ENCODE measurements at places on chromosomes 3 and 15.

DNA sequence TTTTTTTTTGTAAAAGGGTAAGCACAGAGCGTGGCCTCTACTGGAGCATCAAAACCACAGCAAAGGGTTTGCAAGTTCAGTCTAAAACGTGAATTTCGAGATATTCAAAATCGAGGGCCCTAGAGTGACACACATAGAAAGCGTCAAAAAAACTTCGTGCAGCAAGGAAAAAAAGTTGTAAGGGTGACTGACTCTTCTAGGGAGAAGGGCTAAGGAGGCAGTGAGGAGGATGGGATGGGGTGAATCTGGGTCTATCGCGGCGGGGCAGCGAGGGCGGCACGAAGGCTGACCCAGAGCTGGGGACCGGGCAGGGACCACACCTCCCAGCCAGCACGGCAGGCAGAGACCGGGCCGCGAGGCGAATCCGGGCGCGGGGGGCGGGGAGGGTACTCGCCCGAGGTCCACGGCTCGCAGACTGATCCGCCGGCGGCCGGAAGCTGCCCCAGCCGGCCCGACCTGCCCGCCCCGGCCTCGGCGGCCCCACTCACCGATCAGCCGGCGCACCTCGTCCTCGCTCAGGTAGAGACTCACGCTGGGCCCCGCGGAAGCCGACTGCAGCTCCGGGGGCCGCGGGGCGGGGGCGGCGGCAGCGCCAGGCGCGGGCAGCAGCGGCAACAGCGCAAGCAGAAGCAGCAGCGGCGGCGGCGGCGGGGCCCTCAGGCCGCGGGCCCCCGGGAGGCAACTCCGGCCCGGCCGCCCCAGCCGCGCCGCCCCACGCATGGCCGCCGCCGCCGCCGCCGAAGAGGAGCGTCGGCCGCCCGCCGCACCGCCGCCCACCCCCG is 533 bp downstream of the RYK start:
- DNase-seq, result no peak

GRCh38 chr3:32410367-32411246 is 19.0 kb downstream of the CMTM7 start:
- DNase-seq, result no peak

DNA sequence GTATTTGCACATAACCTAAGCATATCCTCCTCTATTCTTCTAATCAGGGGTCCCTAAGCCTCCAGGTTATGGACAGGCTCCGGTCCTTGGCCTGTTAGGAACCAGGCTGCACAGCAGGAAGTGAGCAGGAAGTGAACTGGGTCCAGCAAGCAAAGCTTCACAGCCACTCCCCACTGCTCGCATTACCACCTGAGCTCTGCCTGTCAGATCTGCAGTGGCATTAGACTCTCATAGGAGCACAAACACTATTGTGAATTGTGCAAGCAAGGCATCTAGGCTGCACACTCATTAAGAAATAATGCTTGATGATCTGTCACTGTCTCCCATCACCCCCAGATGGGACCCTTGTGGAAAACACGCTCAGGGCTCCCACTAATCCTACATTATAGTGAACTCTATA is 9.8 kb downstream of the MSL2 start:
- no peak for DNase-seq

DNA sequence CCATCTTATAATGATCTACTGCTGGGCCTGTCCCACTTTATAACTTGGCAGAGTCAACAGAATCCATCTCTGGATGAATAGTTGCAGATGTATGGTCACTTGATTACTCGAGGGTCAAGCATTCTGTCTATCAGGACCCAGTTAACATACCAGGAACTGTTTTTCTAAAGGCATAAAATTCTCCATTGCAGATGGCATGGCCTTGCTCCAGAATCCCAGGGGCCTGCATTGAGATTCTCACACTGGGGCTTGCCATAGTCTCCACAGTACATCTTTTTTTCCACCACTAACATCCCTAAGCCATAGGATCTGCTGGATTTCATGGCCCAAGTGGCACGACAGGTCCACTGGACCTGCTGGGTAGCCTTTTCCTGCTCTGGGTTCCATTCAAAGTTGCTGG is 68.5 kb upstream of the CACNA1D start:
- no peak for DNase-seq

GRCh38 chr3:114406286-114406685 is 112.5 kb downstream of the TIGIT start:
- DNase-seq, result no peak

DNA sequence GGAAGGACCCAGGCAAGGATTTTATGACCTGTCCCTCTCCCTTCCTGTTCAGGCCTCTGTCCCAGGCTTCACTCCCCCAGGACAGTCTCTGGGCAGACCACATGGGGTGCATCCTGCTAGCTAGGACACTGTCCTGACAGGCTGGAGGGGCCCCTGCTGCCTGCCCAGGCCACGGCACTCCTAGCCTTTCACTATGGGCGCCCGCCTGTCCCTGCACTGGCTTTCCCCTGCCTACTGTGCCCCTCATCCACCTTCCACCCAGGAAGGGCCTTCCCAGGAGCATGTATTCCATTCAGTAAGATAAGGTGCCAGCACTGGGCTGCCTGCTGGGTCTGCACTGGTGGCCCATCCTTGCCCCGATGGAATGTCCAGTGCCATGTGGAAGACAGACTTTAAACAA is 145.3 kb downstream of the DNAJB8 start:
- no peak for DNase-seq

DNA sequence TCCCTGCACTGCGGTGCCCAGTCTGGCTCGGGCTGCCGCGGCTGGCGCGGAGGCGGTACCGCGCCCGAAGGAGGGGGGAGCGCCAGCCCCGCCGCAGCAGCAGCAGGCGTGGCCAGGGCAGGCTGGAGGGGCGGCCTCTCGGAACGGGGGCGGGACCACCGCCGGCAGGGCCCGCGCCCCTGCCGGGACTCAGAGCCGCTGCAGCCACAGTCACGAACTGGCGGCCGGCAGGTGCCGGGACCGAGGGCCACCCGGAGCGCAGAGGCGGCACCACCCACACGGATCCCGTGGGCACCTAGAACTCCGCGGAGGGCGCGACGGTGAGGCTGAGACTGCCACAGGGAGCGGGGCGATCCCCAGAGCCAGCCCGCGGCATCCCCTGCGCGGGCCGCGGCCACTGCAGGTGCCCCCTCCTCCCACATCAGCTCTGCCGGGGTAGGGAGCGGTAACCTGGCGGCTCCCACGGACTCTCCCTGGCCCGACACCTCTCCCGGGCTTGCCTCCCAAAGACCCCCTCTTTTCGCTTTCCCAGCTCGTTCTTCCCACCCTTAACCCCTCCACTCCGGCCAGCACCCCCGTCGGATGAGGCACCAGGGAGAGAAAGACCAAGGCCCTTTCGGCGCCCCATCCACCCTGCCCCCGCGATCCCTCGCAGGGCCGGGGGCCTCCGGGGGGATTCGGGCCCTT is at the start of gene VWA5B2:
Gene VWA5B2 (plus strand): TSS at position 192 of the 687 bp plus-strand sequence. CDS start 944 bp downstream, outside the sequence.
- DNase-seq, result no peak

DNA sequence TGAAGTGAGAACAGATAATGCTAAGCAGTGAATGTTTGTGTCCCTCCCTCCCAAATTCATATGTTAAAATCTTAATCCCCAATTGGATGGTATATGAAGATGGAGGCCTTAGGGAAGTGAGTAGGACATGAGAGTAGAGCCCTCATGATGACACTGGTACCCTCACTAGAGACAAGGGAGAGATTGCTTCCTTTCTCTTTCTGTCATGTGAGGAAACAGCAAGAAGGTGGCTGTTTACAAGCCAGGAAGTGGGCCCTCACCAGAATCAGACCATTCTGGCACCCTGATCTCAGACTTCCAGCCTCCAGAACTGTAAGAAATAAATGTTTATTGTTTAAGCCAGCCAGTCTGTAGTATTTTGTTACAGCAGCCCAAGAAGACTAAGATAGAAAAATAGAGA is 209.5 kb downstream of the SATB1 start:
- no peak for DNase-seq

DNA sequence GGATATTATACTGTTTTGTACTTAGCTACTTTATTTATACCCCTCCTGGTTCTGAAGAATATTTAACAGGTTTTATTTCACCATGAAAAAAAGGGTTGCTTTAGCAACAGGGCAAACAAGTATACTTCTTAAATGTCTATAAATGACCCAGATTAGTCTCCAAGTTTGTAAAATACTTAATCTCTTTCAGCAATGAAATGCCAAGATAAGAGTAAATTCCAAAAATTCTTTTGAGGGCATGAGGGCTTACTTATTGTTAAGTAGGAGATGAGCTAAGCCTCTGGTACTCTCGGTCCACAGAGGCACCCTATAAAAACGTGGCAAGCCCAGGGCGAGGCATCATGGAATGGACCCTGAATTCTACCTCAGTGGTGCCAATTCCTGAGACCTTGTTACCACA is 264.8 kb upstream of the NSMCE3 start:
- DNase-seq, result no peak

GRCh38 chr3:49349348-49350114 is 8.6 kb downstream of the GPX1 start:
- DNase-seq, result no peak

DNA sequence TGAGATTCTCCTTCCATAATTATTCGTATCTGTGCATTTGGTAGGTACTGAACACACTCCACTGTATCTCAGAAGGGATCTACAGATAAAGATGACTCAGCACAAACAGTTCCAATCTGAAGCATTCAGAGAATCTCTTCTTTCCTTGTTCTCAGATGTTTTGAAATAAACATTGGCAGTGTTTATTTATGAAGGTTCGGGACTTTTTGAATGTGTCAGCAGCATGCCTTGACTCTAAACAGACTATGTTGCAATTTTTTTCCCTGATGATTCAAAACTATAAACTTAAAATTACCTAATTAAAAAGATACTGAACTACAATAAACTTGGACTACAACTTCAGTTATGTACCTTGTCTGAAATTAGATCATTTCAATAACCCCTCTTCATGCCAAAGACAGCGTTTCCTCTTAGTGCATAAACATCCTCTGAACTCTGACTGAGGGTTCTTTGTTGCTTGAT is 612.9 kb upstream of the TBL1XR1 start:
- DNase-seq, result no peak

DNA sequence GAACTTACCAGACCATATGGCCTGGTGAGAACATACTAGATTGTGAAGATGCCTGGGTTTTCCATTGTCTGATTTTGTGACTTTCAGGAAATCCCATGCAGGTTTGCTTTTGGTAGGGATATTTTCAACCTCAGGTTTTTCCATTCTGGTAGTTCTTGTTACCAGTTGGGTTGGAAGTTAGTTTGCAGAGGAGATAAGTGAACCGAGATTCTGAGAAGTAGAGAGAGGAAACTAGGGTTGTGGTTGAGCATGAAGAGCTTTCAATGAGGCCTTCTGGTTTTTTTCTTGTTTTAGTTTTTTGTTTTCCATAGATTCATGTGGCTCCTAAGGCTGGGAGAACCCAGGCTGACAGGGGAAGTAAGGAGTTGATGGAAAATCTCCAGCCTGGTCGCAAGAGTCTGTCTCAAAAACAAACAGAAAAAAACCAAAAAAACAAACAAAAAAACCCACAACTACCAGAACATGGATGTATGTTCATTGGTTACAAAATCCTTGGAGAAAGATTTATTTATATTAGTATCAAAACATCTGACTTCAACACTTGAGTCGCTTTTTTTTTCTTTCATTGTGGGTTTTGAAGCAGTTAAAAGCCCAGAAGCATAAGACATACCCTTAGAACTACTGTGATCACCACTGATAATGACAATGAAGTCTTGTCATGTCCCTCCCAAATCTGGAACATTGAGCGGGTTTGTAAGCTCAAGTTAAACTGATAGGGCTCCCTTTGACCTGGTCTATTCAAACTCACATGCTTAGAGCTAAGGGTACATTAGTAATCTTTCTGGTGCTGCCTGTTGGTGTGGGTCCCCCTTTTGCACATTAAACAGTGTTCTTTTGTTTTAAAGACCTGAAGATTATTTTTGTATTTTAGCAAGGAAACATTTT is 3.2 kb downstream of the GPR171 start:
- no peak for DNase-seq

DNA sequence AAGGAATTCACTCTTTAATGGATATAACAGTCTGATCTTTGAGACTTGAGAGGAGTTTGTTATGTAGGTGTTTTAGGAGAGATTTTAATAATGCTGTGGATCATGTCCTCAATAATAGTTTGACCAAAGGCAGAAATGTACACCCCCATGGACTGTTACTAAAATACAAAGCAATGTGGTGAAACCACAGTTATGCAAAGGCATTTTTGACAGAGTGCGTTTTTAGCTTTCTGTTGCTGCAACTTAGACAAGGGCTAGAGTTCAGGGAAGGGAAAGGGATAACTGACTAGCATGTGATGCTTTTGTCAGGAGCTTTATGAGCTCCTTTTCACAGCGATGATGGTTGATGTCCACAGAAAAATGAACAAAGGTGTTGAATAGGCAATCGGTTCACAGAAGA is 3.6 kb upstream of the STARD5 start:
- DNase-seq, result no peak

DNA sequence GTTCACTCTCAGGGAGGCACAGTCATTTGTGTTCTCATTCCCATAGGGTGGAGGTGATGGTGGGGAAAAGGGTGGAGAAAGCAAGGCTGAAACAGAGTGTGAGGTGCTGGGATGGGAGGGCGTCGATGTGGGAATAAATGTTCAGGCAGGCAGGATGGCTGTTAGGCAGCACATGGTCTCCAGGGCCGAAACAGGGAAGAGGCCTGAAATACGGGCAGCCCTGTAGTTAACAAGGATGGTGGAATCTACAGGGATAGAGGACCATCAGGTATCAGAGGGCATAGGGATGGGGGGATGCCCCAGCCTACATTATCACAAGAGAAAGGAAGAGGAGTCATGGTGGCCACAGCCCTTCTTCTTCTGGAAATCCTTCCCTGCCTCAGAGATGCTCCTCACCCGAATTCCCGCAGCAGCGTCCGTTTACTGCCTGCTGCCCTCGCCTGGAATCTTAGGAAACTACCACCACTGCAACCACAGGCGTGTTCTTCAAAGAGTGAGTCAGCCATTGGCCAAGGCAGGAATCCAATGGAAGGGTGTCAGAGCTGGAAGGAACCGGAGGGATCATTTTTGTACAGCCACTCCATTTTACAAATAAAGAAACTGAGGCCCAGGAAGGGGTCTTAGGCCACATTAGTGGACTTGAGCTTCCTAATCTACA is 49.7 kb upstream of the POMGNT2 start:
- no peak for DNase-seq

DNA sequence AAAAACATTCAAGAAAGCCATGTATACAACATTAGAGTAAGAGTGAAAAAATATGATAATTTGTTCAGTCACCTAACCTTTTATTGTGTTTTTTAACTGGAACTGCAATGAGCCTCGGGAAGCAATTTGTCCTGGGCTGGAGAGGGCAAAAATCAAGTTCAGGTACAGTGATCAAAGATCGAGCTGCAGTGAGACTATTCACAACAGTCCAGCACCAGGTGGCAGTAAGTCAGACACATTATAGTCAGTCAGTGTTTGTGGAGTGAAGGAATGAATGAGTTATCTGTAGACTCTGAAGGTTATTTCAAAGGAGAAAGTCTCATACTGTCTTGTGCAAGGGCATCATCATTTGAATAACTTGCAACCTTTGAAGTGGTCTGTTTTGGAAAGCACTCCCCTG is 116.6 kb downstream of the CHDH start:
- DNase-seq, result no peak

GRCh38 chr15:81002331-81003096 is 1.8 kb downstream of the TLNRD1 start:
- no peak for DNase-seq

- DNase-seq, result no peak
These were observed 170.0 kb downstream of the TMEM108 start for GRCh38 chr3:133208184-133208583.

Data from NK-92 treated with Interleukin-12 subunit alpha and Interleukin-12 subunit beta, amount 100 ng/mL, for 24 hours (cell line).